ENCODE measurements at places on chromosomes 6 and 20. TPM values are rescaled to one million over a fixed set of nuclear protein-coding genes. Genes with fewer than 3 reads are reported as not detected.

GRCh38 chr6:53312355-53312754 is 36.4 kb downstream of the ELOVL5 start:
- H3K4me1 ChIP-seq = peaks cover 81% of the 10 kb centered on the region
- no peak for DNase-seq
- H3K27me3 ChIP-seq = no peaks in the 10 kb centered on the region
- H3K36me3 ChIP-seq = no peaks in the 10 kb centered on the region

GRCh38 chr20:31489152-31489551 is 14.1 kb downstream of the REM1 start:
- no peak overlapping the region for H3K27ac ChIP-seq
- no peak overlapping the region for H3K4me3 ChIP-seq
- H3K36me3 ChIP-seq = no peaks in the 10 kb centered on the region
- no peaks in the 10 kb centered on the region for H3K4me1 ChIP-seq
- DNase-seq = no peak

- H3K27ac ChIP-seq = no peak overlapping the region
- H3K4me1 ChIP-seq = peaks cover 3% of the 10 kb centered on the region
- H3K36me3 ChIP-seq = no peaks in the 10 kb centered on the region
Observed at GRCh38 chr20:2283706-2284423, 11.9 kb upstream of the TGM3 start.

GRCh38 chr20:57910716-57911115 is 200.9 kb upstream of the PMEPA1 start:
- H3K4me1 ChIP-seq = no peaks in the 10 kb centered on the region
- H3K27ac ChIP-seq = no peak overlapping the region
- H3K27me3 ChIP-seq = peaks cover 12% of the 10 kb centered on the region
- H3K4me3 ChIP-seq = no peak overlapping the region
- DNase-seq = no peak

DNA sequence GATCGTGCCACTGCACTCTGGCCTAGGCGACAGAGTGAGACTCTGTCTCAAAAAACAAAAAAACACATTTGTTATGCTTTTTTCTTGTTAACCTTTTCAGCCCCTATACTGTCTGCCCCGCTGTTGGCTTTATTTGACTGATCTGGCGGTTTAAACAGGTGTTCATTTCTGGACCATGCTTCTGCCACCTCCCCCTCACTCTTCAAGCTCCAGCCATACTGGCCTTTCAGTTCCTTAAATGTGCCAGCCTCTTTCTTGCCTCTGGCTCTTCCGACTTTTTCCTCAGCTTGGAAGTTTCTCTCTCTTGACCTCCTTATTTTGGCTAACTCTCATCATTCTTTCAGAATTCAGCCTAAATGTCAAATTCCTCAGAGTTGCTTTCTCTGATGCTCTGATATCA is 35.2 kb upstream of the TXLNB start:
- peaks cover 16% of the 10 kb centered on the region for H3K36me3 ChIP-seq
- H3K27me3 ChIP-seq = no peaks in the 10 kb centered on the region
- H3K27ac ChIP-seq = no peak overlapping the region

DNA sequence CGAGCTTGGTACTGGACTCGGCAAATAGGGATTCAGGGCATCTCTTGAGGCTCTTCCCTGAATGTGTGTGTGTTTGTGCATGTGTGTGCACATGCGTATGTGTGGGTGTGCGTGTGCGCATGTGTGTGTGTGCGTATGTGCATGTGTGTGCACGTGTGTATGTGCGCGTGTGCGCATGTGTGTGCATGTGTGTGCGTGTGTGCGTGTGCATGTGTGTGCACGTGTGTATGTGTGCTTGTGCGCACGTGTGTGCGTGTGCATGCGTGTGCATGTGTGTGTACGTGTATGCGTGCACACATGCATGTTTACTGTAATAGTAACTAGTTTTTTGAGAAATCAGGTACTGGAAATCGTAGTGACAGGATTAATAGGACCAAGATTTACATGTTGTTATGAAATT is 117.7 kb downstream of the SMOC2 start:
- H3K36me3 ChIP-seq = no peaks in the 10 kb centered on the region
- H3K4me1 ChIP-seq = no peaks in the 10 kb centered on the region
- H3K4me3 ChIP-seq = no peak overlapping the region
- peaks cover 2% of the 10 kb centered on the region for H3K27me3 ChIP-seq
- DNase-seq = no peak

- H3K4me1 ChIP-seq = no peaks in the 10 kb centered on the region
- H3K27me3 ChIP-seq = no peaks in the 10 kb centered on the region
- DNase-seq = no peak
- H3K4me3 ChIP-seq = no peak overlapping the region
Observed at GRCh38 chr6:14930366-14930989, 315.4 kb upstream of the JARID2 start.

- H3K36me3 ChIP-seq = peaks cover 6% of the 10 kb centered on the region
- H3K4me3 ChIP-seq = peak overlapping the region; percentile 63
- H3K27me3 ChIP-seq = peaks cover 15% of the 10 kb centered on the region
- peaks cover 42% of the 10 kb centered on the region for H3K4me1 ChIP-seq
- no peak for DNase-seq
Observed at GRCh38 chr6:46014046-46014445, 1.6 kb downstream of the CLIC5 start.

- H3K27ac ChIP-seq = no peak overlapping the region
- H3K4me3 ChIP-seq = no peak overlapping the region
- peaks cover 51% of the 10 kb centered on the region for H3K27me3 ChIP-seq
- no peak for DNase-seq
- no peaks in the 10 kb centered on the region for H3K36me3 ChIP-seq
Observed at GRCh38 chr6:38975621-38976049, 72.9 kb upstream of the GLP1R start.

The TP53TG5 gene
- total RNA-seq = not detected

The AVP gene
- total RNA-seq = not detected

The LY6G6D gene
- not detected for total RNA-seq

The COX4I2 gene
- not detected for total RNA-seq
